Esophagus squamous epithelium (tissue), 5 donors: ENCODE measurements at places on chromosomes 5 and 9.

DNA sequence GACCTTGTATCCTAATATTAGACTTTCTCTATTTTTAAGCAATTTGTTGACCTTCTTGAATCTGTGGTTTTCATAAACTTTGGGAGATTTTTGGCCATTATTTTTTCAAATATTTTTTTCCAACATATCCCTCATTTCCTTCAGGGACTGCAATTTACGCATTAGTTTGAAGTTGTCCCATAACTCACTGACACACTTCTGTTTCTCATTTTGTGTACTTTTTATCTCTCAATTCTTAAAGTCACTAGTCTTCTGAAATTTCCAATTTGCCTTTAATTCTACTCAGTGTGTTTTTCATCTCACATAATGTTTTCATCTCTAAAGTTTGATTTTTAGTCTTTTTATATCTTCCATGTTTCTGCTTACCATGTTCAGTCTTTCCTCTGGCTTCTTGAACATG is 356.8 kb downstream of the RAB3C start:
- no peak for DNase-seq

GRCh38 chr5:62506659-62507460 is 71.8 kb upstream of the LRRC70 start:
- DNase-seq = no peak

DNA sequence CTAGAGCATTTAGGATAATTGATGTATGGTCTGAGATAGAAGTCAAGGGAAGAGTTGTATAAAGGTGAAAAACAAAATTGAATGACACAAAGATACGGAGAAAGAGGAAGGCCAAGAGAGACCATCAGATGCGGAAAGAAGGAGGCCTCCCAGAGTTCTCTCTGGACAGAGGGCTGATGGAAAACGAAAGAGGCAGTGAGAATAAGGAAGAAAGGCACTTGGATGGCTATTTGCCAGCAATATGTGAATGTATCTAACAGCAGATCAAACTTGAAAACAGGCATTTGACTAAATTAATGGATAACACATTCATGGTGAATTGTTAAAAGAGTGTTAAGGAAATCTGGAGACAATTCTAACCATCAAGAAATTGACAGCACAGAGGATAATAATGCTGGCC is 2.4 kb upstream of the DOCK8 start:
- no peak for DNase-seq

DNA sequence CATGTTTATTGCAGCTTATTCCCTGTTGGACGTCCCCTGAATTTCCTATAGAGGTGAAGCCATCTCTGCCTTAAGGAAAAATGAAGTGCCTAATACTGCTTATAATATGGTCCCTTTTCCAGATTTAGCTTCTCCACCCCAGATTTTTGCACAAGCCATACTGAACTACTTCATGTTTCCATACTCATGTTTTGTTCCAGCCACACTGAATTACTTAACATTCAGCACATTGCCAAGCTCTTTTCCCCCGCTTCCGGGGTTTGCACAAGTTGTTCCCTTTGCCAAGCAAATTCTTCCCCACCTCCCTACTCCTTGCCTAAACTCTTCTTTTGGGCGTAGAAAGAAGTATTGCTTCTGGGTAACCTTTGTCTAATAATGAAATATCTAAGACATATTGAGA is 1.7 kb upstream of the CNTRL start:
- no peak for DNase-seq

DNA sequence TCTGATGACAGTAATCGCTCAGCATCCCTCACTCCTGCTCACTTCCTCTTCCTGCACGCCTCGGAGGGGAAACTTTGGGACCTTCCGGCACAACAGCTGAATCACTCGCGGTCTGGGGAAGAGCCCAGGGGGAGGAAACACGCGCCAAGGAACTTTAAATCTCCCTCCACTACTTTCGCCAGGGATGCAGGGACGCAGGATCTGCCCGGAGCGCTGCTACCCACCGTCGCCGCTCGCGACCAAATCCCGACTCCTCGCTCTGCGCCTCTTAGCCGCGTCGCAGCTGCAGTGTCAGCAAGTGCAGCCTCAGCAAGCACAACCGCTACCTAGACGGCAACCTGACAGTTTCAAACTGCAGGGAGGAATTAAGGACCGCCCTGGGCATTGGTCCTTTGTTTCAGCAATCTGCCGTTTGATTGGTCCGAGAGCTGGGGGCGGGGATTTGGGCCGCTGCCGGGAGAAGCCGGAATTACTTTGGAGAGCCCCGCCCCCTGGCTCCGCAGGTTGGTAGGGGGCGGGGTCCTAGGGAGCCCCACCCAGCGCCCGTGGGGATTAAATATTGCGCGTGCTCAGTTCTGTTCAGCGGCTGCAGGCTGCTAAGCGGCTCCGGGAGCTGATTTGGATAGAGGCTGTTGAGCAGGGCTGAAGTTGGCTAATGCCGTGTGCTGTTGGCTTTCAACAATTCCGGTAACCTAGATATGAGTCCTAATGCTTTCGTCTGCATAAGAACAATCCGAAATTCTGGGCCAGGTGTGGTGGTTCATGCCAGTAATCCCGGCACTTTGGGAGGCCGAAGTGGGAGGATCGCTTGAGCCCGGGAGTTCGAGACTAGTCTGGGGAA is at the start of gene POC5:
Gene POC5 (minus strand): TSS at position 356 of the 841 bp plus-strand sequence. CDS start 4,500 bp downstream, outside the sequence.
- DNase-seq = peak; percentile 85

- no peak for DNase-seq
Observed at GRCh38 chr9:72650206-72650605, 128.8 kb downstream of the TMC1 start.

DNA sequence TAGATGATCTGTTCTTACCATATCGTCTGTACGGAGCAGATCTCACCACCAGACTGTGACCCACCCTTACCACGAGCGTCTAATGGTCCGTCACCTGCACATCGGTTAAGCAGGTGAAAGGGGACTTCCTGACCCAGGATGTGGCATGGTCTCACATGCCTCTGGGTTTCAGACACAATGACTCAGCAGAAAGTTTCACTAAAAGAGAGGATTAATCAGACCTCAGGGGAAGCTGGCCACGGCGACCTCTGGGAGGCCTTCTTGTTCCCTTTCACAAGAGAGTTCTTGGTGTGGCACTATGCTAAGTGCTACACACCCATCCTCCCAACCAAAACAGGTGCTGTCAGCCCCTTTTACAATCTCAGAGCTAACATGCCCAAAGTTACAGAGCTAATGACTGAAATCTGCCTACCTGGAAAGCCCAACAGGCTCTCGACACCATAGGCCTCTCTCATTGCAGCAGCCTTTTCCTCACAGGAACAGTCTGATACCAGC is 41.6 kb downstream of the ADAMTS12 start:
- no peak for DNase-seq

DNA sequence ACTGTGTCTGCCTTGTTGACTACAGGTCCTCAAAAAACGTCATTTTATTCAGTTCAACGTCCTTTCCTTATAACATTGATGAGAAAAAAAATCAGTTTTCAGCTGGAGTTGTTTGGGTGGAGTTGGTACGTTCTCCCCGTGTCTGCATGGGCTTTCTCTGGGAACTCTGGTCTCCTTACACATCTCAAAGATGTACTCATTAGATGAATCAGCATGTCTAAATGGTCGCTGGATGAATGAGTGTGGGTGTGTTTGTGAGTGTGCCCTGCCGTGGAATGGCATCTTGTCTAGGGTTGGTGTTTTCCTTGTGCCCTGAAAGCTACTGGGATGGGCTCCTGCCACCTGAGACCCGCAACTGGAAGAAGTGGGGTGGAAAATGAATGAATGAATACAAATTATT is 30.1 kb downstream of the EGR1 start:
- no peak for DNase-seq

- DNase-seq = no peak
Observed at GRCh38 chr5:87650284-87650683, 237.6 kb upstream of the CCNH start.

- no peak for DNase-seq
Observed at GRCh38 chr5:52560366-52560765, 227.3 kb upstream of the ITGA1 start.

- no peak for DNase-seq
Observed at GRCh38 chr5:32710550-32711361, at the start of gene NPR3. NPR3 (plus strand) TSS chr5:32711321; CDS start chr5:32711777, 456 bp downstream.

DNA sequence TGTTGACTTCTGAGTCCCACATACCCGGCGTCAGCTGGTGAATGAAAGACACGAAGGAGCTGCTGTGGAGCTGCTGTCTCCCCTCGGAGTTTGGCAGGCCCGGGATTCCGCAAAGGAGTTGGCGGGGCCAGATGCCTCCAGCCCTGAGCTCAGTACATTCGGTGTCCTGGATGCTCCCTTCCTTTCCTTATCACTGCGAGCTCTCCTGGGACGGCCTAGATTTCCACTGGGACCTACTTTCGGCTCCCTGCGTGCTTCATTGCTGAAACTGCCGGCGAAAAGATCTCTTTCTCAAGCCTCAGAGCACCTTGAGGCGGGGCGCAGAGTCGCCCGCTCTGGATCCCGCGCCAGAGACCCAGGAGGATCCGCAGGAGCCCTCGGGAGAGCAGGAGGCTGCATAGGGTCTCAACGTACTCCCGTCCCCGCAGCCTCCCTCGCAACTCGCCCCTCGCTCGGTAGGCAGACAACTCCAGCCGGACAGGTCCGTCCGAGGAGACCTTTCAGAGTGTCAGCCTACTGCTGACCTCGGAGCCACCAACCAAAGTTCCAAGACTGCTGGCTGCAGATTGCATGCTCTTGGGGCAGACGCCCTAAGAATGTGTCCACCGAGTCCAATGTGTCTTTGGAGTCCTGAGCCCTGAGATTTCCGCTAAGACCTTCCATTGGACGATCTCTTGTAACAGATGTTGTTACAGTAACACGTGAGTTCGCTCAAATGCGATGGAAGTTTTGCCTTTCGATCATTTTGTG is 6.1 kb downstream of the ANXA2R start:
- DNase-seq = no peak

- DNase-seq = no peak
Observed at GRCh38 chr5:154311362-154311761, 120.8 kb downstream of the GALNT10 start.

DNA sequence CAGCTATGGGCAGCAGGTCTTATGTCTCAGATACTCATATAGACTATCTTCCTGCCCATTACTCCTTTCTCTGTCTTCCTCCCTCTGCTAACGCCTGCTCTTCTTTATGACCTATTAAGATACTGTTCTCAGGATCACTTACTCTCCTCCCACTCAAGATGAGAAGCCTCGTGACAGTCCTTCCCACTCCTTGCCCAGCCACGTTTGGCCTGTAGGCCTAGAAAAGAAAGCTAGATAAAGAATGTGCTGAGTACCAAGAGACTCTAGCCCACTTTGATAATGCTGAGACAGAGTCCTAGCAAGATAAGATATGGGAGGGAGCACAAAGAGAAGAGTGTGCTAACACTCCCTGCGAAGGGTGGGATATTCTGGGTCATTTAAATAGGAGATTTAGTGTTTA is 6.8 kb upstream of the DENND4C start:
- no peak for DNase-seq

GRCh38 chr9:105346273-105346672 is 101.6 kb upstream of the FSD1L start:
- DNase-seq = no peak

- DNase-seq = no peak
Observed at GRCh38 chr9:4328723-4329122, 28.9 kb upstream of the GLIS3 start.

- DNase-seq = no peak
Observed at GRCh38 chr9:101435601-101436079, at the start of gene ALDOB. ALDOB (minus strand) TSS chr9:101435774; CDS start chr9:101430887, 4,887 bp downstream.
